Ecto neural progenitor cell (in vitro differentiated cells): ENCODE measurements at places on chromosomes 5 and 9.

DNA sequence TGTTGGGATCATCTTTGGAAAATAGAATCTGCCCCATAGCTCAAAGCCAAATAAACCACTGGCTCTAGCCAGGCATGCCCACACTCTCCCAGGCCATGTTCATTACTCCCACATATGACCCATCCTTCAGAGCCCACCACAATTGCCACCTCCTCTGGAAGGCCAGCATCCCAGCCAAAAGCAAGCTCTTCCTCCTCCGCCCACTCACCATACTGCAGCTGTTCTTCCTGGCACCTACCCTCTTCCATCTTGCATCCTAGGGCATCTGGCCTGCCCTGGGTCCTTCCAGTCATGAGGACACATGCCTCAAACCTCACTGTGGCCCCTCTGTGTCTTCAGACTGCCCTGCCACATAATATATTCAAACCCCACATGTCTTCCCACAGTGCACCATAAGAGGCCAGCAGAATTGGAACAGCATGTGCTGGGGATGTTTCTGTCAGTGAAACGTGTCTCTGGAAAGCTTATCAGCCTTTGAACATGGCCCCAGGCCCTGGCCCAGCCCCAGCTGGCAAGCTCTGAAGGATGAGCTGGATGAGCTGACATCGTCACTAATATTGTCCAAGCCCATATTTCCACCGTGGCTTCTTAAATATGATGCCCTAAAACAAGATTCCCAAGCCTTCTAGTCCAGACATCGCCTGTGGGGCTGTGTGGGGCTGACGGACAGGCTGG, 230.8 kb downstream of the AGTPBP1 start:
- DNase-seq, result no peak

DNA sequence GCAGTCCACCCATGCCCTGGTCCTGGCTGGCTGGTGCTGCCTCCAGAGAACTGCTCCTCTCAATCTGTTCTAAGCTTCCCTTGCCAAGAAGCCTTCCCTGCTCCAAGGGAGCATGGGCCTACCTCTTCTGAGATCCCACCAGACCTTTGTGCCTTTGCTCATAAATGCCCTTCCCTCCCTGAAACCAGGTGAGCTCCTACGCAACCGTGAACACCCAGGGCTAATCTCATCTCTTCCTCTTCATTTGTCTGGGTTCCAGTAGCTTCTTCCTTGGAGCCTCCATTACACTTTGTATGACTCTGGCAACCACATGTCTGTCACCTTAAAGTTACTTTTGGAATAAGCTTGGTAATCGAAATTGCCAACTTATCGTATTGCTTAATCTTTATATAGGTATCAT, 270.6 kb downstream of the PBX3 start:
- DNase-seq, result no peak

DNA sequence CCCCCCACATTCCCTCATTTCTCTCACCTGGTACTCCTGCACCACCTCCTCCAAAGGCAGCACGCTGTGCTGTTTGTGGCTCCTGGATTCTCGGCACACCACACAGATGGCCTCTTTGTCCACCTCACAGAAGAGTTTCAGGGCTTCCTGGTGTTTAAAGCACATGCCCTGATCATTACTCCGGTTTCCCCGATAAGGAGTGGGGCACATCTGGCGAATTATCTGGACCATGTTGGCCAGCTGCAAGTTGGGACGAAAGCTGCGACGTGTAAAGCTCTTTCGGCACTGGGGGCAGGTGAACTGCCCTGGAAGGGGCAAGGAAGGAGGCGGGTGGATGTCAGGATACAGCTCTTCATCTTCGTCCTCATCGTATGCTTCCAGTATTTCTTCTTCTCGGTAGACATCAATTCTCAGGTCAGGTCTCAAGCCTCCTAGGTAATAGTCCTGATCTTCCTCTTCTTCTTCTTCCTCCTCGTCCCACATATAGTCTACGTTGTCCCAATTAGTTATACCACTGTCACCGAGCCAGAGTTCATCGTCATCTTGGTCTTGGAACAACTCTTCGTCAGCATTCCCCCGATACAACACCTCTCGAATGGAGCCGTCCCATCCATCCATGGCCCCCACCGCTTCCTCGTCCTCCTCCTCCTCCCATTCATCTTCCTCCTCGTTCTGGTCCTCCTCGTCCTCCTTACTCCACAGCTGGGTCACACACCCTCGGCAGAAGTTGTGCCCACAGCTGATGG, 796 bp downstream of the TRIM52 start:
- no peak for DNase-seq

DNA sequence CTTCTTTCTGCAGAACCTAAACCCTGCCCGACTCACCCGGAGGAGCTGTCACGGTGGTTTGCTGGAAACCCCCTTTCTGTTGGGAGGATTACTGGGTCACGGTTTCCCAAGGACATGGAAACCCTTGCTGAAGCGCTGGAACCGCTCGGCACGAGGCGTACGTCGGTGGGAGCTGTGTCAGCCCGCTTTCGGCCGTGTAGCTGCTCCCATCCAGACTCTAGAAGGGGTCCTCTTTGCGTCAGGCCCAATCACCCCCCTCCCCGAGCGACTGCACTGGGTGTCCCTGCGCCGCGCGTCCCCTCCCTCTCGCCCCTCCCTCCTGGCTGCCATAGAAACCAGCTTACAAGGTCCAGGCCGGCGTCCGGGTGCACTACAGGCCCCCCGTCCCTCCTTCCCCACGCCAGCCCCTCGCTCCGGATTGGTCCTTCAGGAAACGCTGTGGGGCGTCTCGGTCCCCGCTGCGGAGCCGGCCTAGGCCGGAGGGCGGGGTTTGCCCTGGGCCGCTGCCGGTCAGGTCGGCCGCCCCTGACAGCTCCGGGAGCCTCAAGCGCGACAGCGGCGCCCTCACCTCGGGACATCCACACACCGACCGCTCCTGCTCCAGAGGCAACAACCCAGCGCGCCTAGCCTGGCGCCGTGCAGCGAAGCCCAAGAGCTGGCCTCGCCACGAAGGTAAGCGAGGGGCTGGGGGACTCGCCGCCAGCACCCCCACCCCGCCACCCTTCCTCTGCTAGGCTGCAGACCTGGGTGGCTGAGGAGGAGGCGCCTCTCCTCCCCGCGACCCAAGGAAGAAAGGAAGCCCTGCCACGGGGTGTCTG, at the start of gene NIM1K:
TSS of gene NIM1K (plus strand) at position 486 of the 818 bp plus-strand sequence. CDS start 53,551 bp downstream, outside the sequence.
- DNase-seq, result peak; percentile 84

GRCh38 chr5:117623042-117623805, 1048.6 kb upstream of the SEMA6A start:
- DNase-seq, result no peak

GRCh38 chr5:81856948-81857928, 106.3 kb upstream of the SSBP2 start:
- DNase-seq, result peak; percentile 62

DNA sequence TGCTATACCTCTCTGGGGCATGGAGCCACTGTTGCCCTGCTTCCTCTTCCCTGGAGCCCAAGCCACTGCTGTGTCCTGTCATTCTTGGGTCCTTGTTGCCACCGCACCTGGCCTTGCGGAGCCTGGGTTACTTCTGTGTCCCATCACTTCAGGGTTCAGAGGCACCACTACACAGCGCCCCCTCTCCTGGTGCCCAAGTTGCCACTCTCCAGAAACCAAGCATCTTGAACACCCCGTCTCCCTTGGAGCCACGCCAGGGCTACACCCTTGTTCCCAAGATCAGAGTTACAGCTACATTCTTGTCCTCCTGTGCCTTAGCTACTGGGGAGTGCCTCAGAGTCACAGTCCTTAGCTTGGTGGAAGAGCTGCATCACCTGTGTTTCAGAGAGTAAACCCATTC, 147.2 kb upstream of the CD180 start:
- DNase-seq, result no peak

DNA sequence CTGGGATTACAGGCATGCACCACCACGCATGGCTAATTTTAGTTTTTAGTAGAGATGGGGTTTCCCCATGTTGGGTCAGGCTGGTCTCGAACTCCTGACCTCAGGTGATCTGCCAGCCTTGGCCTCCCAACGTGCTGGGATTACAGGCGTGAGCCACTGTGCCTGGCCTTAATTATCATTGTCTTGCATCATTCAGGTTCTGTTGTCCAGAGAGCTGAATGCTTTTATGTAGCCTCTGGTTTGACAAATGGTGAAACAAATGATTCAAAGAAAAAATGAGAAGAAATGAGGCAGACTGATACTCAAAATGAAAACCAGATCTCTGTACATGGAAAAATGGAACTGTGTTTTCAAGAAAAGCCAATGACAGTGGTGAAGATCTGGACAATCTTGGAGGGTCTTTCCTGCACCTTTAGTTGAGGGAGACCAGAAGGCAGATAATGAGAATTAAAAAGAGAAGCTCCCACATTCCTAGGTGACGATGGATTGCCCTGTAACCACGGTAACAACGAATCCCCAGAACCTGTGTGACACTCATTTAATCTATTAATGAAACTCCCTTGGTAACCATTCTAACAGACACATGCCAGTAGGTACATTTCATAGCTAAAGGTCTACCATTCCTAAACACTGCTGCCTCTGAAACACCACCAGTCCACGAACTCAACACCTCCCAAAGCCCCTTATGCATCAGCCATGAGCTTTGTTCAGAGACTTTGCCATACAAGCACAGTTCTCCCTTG, 1.6 kb downstream of the TEX48 start:
- no peak for DNase-seq

- DNase-seq, result no peak
These were observed 46.5 kb downstream of the RXRA start for GRCh38 chr9:134372581-134373267.

DNA sequence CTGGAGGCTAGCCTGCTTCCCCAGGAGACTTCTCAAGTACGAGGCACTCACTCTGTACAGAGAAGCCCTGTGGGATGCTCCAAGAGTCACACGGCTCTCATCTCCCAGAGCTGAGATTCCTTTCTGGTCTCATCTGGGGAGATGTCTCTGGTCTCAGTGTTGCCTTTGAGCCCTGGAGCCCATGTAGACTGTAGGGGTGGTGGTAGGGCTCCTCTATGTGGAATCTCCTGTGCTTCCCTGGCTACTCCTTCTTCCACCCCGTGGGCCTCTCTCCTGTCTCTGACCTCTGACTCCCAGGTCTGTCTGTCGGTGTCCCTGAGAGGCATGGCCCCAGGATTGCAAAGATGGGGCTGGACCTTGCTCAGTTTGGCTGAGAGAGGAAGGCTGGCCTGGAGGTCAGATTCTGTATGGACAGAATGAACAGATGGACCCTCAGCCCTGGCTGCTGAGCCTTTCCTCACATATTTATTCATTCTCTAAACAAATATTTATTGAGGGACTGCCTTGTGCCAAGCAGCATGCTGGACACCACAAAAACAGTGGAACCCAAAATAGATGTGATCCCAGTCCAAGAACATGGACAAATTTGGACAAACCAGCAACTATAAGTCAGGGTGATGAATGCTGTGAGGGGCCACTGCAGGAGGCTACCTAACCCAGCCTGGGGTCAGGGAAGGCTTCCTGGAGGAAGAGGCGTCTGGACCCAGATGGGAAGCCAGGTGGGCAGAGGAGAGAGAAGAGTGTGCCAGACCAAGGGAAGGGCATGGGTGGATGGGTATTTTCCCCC, 2.6 kb downstream of the CCL19 start:
- DNase-seq, result no peak

GRCh38 chr5:129099184-129099569, 4.6 kb downstream of the ISOC1 start:
- DNase-seq, result no peak

- peak; percentile 69 for DNase-seq
These were observed 5.3 kb downstream of the ELAVL2 start for GRCh38 chr9:23820451-23821374.

DNA sequence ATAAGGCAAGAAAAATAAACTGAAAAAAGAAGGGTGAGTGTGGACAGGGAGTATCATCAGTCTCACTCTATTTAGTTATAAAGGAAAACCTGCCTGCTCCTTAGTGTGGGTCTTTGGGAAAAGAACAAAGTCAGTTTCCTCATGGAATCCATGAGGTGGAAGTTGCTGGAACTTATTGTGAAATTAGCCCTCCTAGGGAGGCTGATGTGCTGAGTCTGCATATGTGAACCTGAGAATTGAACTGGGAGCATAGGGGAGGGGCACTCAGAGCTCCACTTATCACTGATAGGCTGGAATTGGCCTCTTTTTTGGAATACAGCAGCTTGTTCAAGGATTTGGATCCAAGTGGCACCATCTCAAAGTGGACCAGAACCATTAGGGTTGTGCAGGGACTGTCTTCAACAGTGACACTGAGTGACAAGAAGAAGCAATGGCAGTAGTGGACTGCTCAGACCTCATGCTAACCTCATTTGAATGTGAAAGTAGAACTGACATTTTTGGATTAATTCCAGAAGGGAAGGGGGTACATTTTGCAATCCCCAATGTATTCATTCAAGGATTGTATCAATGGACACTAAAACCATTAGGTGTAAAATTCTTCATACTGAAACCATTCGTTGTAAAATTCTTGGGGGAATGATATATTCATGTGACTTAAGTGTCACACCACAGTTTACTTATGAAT, 103.6 kb upstream of the KLF9 start:
- no peak for DNase-seq

DNA sequence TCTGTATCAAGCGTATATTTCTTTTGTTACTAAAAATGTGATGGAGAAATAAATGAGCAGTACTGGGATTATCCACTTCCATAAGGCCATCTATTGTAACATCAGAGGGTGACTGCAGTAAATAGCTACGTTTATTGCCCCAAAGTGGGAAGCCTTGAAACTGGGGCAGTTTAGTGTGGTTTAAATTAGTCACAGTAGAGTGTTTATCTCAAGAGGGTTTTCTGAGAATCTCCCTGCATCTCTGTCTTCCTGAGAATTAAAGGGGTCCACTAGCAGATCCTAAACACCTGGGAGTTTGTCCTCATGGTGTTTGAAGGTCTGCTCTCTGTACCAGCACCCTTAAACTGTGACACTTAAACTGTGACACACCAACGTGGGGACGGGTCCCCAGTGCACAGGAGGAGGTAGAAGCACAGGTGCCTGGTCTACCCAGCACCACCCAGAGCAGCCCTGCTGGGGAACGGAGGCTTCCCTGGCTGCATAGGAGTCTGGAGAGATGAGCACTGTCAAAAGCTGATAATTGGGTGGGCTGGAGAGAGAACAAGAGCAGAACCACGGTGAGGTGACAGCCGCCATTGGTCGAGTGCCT, 25.2 kb downstream of the PRRC2B start:
- no peak for DNase-seq

GRCh38 chr5:112846556-112846955, 14.5 kb upstream of the SRP19 start:
- no peak for DNase-seq

GRCh38 chr5:170743876-170744212, 39.7 kb upstream of the GABRP start:
- no peak for DNase-seq
